ENCODE measurements at places on chromosomes 2 and 18.

DNA sequence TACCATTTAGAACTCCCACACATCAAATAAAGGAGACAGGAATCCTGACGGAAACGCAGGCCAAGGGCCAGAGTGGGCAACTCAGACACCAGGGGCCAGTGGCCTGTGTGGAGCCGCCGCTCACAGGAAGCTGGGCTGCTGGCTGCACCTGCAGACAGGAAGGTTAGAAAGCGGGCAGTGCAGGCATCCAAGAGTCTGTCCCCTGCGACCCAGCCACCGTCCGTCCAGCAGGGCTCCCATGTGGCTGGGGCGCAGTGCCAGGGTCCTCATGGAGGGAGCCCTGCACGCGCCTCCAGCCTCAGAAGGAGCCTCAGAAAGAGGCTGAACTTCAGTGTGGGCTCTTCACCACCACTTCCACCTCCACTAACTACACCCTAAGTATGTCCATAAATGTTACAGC is 2.5 kb upstream of the ANO7 start:
- DNase-seq: no peak

- no peak for DNase-seq
Observed at GRCh38 chr2:205627085-205627484, 55.2 kb upstream of the NRP2 start.

DNA sequence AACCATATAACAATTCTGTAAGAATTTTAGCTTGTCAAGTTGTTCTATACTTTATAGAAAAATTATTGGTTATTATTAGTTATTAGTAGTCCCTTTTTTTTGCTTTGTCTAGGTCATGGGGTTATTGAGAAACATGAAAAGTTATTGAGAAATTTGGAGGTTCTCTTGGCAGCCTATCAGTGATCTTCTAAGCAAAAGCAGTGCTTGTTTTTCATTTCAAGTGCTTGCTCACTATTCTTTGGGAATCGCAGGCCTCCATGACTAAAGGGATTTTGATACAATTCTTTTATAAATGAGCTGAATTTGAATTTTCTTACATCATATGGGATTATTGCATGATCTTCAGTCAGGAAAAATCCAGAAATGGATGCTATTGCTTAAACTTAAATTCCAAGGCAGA is 25.8 kb downstream of the PLEKHA3 start:
- no peak for DNase-seq

GRCh38 chr2:235495373-235496238 is 1.8 kb downstream of the AGAP1 start:
- DNase-seq: no peak

- no peak for DNase-seq
Observed at GRCh38 chr18:76667603-76668002, 154.8 kb upstream of the ZNF236 start.

DNA sequence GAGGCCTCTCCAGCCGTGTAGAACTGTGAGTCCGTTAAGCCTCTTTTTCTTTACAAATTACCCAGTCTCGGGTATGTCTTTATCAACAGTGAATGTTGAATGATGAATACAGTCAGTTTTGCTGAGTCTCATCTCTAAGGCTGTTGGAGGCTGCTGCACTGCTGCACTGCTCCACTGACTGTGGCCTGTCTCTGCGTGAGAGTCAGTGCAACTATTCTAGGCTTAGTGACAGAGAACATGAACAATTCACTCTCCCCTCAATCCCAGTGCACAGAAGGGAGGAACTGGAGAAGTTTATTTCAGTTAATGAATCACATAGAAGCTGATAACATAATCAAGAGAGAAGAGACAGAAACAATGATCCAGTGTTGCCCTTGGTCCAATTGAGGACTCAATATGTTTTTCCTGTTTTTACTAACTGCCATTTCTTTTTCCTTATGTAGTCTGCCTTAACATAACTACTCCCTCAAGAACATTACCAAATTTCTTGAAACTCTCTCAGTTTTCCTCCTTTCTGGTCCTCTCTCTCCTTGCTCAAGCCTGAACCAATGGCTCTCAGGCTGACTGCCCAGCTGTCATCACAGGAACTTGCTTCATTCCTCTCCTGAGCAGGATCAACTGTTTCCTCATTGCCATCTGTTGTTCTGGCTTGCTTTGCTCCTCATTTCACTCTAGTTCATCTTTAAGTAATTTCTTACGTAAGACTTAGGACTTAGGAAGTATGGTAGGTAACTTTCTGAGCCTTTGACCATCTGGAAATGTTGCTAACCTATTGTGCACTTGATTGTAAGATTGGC is 483.2 kb downstream of the METTL4 start:
- no peak for DNase-seq

DNA sequence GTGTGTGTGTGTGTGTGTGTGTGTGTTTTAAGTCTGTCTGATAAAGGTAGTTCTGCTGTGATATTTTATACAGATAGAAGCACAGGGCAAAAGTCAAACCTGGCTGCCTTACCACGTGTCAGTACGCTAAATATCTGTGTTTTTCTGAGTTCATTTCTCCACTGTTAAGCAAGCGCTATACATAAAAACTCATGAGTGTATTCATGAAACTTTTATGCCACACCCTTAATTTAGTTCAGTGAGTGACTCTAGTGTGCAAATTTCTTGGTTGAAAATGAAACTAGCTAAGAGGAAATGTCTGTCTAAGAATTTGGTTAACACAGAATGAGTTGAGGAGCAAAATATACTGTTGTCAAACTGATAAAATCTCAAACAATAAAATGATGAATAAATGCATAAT is 11.2 kb downstream of the CASP10 start:
- DNase-seq: no peak

- no peak for DNase-seq
Observed at GRCh38 chr2:53021828-53022227, 745.8 kb upstream of the CHAC2 start.

DNA sequence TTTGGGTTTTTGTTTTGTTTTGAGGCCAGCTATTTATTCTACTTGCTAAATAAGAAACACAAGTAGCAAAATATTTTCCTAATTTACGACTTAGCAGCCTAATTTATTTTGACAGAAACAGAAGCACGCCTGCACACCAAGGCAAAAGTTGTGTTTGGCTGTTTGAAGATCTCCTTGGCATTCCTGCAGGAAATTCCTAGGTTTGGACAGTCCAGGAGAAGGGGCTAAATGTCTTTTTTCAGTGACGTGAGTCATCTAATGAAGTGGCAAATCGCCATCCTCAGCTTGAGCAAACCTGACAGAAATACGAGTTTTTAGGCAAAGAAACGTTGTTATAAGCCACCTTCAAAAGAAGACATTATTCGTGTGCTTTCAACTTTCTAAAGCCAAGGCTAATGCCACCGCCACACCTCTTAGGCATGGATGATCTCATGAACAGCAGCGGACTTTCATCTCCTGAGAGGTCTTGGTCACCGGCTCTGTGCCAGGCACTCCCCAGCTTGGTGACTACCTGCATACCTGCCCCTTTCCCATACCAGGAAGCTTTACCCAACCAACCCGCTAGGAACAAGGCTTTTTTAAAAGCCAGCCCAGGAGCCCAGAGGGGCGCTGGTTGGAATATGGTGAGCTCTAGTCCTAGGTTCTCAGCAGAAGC is 30.9 kb downstream of the STK39 start:
- no peak for DNase-seq

DNA sequence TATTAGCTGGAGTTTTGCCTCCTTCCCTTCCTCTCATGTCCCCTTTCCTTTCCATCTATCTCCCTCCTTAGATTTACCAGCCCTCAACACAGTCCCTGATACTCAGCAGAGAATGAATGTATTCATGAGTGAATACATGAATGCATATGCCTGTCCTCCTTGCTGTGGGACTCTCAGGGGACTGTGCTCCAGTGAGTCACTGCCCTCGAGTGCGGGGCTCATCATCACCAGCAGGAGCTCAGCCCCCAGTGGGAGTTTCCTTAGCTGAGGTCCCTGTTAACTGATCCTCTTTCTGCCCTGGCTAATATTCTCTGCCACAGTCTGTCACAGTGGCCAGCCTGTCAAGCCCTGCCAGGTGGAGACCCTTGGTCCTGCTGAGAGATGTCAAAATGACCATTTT is 104.9 kb upstream of the LHCGR start:
- no peak for DNase-seq

DNA sequence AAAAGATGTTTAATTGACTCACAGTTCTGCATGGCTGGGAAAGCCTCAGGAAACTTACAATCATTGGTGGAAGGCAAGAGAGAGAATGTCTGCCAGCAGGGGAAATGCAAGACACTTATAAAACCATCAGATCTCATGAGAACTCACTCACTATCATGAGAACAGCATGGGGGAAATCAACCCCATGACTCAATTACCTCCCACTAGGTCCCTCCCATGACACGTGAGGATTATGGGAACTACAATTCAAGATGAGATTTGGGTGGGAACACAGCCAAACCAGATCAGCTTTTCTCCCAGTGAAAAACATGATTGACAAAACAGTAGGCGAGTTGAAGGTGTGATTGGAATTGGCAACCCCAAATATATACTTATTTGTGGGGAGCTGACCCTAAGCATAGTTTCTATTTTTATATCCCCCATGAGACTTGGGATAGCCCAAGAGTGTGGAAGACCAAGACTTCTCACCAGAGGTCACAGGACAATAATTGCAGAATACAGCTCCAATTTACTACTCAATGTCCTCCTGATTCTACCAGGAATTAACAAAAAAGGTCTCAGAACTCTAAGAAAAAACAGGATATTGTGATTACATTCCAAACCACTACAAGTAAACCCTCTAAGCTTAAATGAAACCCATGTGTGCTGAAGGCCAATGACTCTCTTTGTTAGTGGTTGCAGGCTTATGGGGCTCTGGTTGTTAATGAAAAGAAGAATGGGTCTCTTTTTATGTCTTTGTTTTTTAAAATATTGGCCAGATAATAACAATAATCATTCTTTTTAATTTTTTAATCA is 96.1 kb upstream of the PIK3C3 start:
- no peak for DNase-seq
